ENCODE measurements at places on chromosomes 7 and 10.

DNA sequence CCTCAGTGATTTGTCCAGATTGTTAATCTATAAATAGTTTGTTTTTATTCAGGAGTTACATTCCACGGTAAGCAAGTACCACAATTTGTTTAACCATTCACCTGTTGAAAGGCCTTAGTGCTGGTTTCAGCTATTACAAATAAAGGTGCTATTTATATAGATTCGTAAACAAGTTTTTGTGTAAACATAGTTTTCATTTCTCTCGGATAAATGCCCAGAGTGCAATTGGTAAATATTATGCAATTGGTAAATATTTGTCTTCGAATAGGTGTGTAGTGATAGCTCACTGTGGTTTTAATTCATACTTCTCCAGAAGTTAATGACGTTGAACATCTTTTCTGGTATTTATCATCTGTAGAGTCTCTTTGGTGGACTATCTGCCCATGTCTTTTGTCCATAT is 76.4 kb upstream of the RSU1 start:
- no peak for DNase-seq

GRCh38 chr7:106591146-106591545 is 69.8 kb downstream of the CCDC71L start:
- no peak for DNase-seq

- DNase-seq: no peak
Measured at GRCh38 chr10:131644864-131645658, 255.7 kb upstream of the PPP2R2D start.

GRCh38 chr7:152702-153391 is 39.5 kb upstream of the FAM20C start:
- DNase-seq: no peak

DNA sequence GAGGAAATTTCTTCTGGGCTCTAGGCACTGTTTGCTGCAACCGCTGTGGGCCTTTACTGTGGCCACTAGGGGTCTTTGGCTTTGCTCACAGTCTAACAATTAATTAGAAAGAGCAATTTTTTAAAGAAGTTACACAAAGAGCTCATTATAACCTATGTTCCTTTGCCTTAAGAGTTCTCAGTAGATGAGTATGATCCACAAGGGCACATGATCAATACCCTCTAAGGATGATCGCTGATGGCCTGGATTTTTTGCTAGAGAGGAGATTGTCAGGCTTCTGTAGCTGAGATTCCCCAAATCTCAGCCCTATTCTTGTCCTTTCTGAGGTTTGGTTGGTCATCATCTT is 80.8 kb upstream of the RHOBTB1 start:
- no peak for DNase-seq
